ENCODE measurements at places on chromosomes 16 and 17.

DNA sequence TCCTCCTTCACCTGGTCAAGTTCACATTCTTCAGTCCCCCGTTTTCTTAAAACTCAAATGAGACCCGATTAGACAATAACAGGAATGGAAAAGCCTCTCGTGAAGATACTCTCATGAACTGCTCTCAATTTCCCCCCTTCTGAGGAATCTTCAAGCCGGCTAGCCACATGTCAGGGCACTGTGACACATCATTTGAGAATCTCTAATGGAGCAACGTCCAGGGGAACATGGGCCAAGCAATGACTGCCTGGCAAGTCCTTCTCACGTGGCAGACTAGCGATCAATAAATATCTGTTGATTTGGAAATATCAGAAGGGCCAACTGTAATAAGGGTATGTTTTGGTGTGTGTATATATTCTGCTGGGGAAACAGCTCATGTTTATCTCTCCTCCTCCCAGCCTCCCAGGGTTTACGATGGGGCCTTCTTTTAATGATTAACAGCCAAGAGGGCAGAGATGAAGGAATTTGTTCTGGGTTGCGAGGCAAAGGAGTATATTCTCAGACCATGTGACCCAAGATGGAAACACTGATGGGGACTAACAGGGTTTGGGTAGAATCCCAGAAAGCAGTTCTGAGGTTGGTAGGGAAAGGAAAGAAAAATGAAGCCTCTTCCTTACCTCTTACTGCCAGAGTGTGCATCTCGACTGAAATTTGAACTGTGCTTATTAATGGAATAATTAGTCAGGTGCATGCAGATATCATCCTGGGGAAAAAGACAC lies 21.4 kb downstream of the TTLL6 start:
- H3K27me3 ChIP-seq: peaks cover 10% of the 10 kb centered on the region
- H3K4me3 ChIP-seq: no peak overlapping the region
- H3K27ac ChIP-seq: no peak overlapping the region
- no peaks in the 10 kb centered on the region for H3K36me3 ChIP-seq
- no peak for DNase-seq
- no peaks in the 10 kb centered on the region for H3K4me1 ChIP-seq

GRCh38 chr17:70813355-70813930 lies 644.1 kb downstream of the KCNJ2 start:
- H3K27ac ChIP-seq: no peak overlapping the region
- H3K4me1 ChIP-seq: no peaks in the 10 kb centered on the region
- H3K36me3 ChIP-seq: no peaks in the 10 kb centered on the region
- H3K4me3 ChIP-seq: no peak overlapping the region
- no peaks in the 10 kb centered on the region for H3K27me3 ChIP-seq
- no peak for DNase-seq

DNA sequence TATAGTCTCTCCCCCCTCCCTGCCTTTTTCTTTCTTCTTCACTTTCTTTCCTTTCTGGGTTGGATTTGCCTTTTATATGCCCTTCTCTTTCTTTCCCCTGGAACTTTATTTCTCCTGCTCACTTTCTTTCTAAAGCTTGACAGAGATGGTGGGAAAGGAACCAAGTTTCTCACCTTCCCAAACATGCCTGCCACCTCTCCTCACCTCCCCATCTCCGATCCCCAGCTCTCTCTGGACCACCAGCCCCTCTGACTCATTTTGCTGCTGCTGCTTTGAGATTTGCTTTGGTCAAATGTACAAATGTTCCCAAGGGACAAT lies 6.7 kb upstream of the LHX1 start:
- peaks cover 66% of the 10 kb centered on the region for H3K27me3 ChIP-seq
- H3K4me1 ChIP-seq: peaks cover 38% of the 10 kb centered on the region
- no peak overlapping the region for H3K27ac ChIP-seq
- H3K4me3 ChIP-seq: no peak overlapping the region
- DNase-seq: no peak

GRCh38 chr17:79428988-79429387 lies 181.9 kb downstream of the RBFOX3 start:
- H3K27ac ChIP-seq: no peak overlapping the region
- DNase-seq: no peak
- H3K27me3 ChIP-seq: no peaks in the 10 kb centered on the region
- H3K4me1 ChIP-seq: no peaks in the 10 kb centered on the region
- H3K36me3 ChIP-seq: no peaks in the 10 kb centered on the region

DNA sequence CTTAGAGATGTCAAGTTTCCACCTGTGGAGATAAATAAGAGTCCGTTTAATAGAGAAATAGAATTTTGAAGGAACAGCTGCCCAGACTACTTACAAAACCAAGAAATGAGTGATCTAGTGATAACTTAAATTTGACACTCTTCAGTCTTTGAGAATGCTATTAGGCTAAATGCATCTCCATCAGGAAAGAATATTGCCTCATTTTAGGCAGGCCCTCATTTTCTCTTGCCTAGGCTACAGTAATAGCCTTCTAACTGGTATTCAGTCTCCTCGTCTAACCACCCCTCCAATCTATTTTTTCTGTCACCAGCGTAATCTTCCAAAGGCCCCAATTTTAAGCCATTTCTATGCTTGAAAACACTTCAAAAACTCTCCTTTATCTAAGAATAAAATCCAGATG lies 537.8 kb upstream of the CA10 start:
- no peak for DNase-seq
- no peaks in the 10 kb centered on the region for H3K4me1 ChIP-seq
- H3K27me3 ChIP-seq: no peaks in the 10 kb centered on the region
- H3K4me3 ChIP-seq: no peak overlapping the region

- H3K36me3 ChIP-seq: peaks cover 17% of the 10 kb centered on the region
- no peak overlapping the region for H3K27ac ChIP-seq
- peaks cover 16% of the 10 kb centered on the region for H3K27me3 ChIP-seq
- no peaks in the 10 kb centered on the region for H3K4me1 ChIP-seq
- no peak overlapping the region for H3K4me3 ChIP-seq
These were observed 4.4 kb upstream of the PRR35 start for GRCh38 chr16:555528-556473.

DNA sequence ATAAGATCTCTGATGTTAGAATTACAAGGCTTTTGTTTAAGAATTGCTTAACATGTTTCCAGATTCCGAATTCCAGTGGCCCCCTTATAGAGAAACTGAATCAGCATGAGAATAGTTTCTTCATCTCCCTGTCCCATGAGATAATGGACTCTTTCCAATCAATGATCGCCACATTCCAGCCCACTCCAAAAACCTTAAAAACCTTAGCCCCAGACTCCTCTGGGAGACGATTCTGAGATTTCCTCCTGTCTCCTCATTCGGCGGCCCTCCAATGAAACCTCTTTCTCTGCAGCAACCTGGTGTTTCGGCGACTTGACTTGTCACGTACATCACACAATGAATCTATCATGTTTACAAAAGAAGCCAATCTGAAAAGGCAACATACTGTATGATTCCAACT lies 197.1 kb upstream of the PSMD7 start:
- H3K4me3 ChIP-seq: no peak overlapping the region
- H3K4me1 ChIP-seq: no peaks in the 10 kb centered on the region
- no peak overlapping the region for H3K27ac ChIP-seq
- no peak for DNase-seq
- H3K27me3 ChIP-seq: no peaks in the 10 kb centered on the region

GRCh38 chr17:42131981-42132432 lies 9.4 kb downstream of the HSPB9 start:
- peaks cover 53% of the 10 kb centered on the region for H3K36me3 ChIP-seq
- H3K4me1 ChIP-seq: peaks cover 9% of the 10 kb centered on the region
- no peaks in the 10 kb centered on the region for H3K27me3 ChIP-seq
- H3K4me3 ChIP-seq: no peak overlapping the region

- no peaks in the 10 kb centered on the region for H3K27me3 ChIP-seq
- peak; percentile 63 for DNase-seq
- peak within 1 kb of the TSS; percentile 51 for H3K4me3 ChIP-seq
These were observed at the start of gene YBX2 for GRCh38 chr17:7294614-7295153. Gene YBX2, minus strand, starts transcription at chr17:7294639. Its CDS starts 139 bp downstream, at chr17:7294500.

- H3K4me3 ChIP-seq: no peak overlapping the region
- no peak overlapping the region for H3K27ac ChIP-seq
- DNase-seq: no peak
These were observed 72.7 kb downstream of the SMG6 start for GRCh38 chr17:2230877-2231276.

DNA sequence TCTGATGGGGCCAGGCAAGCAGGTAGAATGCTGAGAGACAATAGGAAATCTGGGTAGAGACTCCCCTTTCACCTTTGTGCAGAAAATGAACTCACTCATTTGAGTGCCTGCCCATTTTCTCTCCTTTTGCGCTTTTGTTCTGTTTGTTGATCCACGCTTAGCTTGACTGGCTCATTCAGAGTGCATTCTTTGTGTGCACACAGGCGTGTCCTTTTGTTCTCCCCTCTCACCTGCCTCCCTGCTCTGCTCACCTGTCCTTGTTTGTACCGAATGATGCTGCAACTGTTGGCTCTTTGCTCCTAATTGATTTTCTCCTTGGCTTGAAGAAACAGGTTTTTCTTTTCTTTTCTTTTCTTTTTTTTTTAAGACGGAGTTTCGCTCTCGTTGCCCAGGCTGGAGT lies 15.8 kb downstream of the PGS1 start:
- DNase-seq: no peak
- no peak overlapping the region for H3K4me3 ChIP-seq
- H3K4me1 ChIP-seq: peaks cover under 1% of the 10 kb centered on the region
- H3K36me3 ChIP-seq: peaks cover 44% of the 10 kb centered on the region
- H3K27ac ChIP-seq: no peak overlapping the region

DNA sequence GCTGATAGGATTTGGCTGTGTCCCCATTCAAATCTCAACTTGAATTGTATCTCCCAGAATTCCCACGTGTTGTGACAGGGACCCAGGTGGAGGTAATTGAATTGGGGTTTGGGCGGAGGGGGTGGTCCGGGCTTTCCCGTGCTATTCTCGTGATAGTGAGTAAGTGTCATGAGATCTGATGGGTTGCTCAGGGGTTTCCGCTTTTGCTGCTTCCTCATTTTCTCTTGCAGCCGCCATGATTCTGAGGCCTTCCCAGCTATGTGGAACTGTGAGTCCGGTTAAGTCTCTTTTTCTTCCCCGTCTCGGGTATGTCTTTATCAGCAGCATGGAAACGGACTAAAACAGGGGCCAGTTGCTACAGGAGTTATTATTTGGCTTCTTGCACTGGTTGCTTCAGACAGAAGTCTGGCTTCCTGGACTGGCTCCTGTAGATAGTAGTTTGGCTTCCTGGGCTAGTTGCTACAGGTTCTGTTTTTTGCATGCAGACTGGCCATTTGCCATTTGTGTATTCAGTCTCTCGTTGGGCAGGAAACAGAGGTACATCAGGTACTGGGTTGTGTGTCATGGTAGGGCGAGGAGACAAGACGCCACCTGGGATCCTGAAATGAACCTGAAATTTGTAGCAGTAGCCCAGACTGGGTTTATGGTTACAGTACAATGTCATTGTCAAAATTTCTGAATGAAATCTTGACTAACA lies 32.6 kb downstream of the CNTNAP4 start:
- no peak overlapping the region for H3K27ac ChIP-seq
- H3K36me3 ChIP-seq: no peaks in the 10 kb centered on the region
- no peaks in the 10 kb centered on the region for H3K4me1 ChIP-seq
- H3K4me3 ChIP-seq: no peak overlapping the region

DNA sequence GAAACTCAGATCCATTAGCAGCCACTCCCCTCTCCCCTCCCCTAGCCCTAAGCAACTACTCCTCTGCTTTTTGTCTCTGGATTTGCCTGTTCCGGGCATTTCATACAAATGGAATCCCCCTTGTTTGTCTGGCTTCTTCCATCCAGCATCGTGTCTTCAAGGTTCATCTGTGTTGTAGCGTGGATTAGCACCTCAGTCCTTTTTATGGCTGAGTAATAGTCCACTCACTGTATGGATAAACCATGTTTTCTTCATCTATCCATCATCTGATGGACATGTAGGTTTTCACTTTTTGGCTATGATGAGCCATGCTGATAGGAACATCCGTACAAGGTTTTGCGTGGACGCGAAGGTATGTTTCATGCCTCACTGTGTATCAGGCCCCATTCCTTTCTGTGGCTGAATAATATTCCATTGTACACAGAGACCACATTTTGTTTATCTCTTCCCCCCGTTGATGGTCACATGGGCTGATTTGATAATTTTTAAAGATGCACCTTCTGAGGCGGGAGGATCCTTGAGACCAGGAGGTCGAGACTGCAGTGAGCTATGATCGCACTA lies 8.9 kb upstream of the GSE1 start:
- H3K4me3 ChIP-seq: no peak overlapping the region
- peaks cover 4% of the 10 kb centered on the region for H3K4me1 ChIP-seq
- no peaks in the 10 kb centered on the region for H3K27me3 ChIP-seq
- no peaks in the 10 kb centered on the region for H3K36me3 ChIP-seq

- H3K4me1 ChIP-seq: no peaks in the 10 kb centered on the region
- H3K27me3 ChIP-seq: peaks cover 5% of the 10 kb centered on the region
- no peaks in the 10 kb centered on the region for H3K36me3 ChIP-seq
- DNase-seq: no peak
These were observed 31.3 kb downstream of the COX4I1 start for GRCh38 chr16:85830821-85831220.

DNA sequence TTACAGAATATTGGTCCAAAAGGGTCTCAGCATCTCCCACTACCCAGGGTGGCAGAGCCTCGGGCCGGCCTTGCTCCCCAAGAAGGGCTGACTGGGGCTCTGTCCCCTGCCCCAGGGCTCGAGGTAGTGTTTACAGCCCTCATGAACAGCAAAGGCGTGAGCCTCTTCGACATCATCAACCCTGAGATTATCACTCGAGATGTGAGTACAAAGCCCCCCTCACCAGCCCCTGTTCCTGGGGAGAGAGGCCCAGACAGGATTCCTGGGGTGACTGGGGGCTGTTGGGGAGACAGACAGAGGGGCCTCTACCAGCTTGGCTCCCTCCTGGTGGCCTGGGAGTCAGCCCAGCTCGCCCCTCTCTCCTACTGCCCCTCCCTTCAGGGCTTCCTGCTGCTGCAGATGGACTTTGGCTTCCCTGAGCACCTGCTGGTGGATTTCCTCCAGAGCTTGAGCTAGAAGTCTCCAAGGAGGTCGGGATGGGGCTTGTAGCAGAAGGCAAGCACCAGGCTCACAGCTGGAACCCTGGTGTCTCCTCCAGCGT lies 6.1 kb upstream of the NLRC5 start:
- no peak overlapping the region for H3K4me3 ChIP-seq
- peaks cover 36% of the 10 kb centered on the region for H3K4me1 ChIP-seq
- no peaks in the 10 kb centered on the region for H3K27me3 ChIP-seq
- no peak for DNase-seq
- H3K36me3 ChIP-seq: peaks cover 19% of the 10 kb centered on the region

DNA sequence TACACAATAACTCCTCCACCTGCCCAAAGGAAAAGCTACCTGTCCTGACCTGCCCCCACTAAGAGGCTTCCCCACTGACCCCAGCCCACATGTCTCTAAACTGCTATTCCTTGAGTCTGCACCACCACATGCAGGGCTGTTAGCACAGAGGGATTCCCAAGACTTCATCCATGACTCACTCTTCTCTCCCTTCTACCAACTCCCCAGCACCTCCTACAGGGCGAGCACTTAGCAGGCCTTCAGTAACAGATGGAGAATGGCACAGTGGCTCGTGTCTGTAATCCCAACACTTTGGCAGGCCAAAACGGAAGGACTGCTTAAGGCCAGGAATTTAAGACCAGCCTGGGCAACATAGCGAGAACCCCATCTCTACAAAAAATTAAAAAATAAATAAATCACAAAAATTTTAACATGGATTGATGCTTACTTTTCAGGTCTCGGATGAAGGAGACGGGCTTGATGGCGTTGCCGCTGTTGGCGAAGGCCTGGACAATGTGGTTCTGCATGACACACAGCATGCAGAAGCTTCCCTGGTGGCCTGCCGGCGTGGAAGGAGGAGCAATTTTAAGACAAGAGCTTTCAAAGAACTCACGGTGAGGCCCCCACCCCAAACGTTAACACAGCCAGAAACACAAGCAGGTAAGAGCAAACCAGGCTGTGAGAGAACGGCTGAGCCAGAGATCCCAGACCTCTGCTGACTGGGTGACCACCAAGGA lies 12.0 kb downstream of the USP36 start:
- H3K4me3 ChIP-seq: no peak overlapping the region
- no peak for DNase-seq
- H3K27me3 ChIP-seq: no peaks in the 10 kb centered on the region
- peaks cover 79% of the 10 kb centered on the region for H3K36me3 ChIP-seq
- peaks cover 2% of the 10 kb centered on the region for H3K4me1 ChIP-seq

Measured in effector memory CD4-positive, alpha-beta T cell (primary cell).